Kidney glomerular epithelial cell (primary cell): ENCODE measurements at places on chromosomes 1 and 21.

GRCh38 chr1:87794788-87795614 is 466.3 kb downstream of the LMO4 start:
- DNase-seq: peak; percentile 92

GRCh38 chr1:180842052-180842451 is 70.6 kb upstream of the KIAA1614 start:
- DNase-seq: peak; percentile 22

DNA sequence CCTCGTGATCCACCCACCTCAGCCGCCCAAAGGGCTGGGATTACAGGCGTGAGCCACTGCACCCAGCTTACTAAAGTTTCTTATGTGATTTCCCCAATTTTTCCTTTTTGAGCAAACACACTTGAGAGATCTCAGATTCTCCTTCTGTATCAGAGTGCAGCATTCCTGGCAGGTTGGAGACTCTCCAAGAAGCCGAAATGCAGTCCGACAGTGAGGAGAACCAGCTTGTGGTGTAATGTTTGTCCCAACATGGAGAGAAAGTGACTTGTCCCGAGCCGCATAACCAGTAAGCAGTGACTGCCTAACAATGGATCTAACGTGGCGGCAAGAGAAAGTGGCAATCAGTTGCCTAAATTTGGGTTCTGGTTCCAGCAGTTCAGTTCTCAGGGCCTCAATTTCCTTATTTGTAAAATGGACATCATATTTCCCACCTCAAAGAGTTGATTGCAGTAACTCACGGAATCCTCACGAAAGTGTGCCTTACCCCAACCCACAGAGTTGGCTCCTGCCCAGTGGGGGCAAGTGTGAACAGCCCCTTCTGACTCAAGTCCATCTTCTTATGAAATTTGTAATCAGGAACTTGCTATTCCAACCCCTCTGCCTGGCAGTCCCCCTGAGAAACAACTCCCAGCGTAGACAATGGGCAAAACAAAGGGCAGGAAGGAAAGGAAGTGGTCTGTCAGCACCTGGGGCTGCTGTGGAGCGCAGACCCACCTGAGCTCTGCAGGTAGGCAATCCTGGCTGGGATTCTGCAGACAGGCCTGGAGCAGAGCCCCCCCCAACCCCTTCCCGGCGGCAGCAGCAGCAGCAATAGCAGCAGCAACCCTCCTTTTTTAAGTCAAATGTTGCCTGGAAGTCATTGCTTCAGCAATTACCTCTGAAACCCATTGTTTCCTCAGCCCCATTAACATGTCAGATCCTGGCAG is 223.6 kb upstream of the POU3F1 start:
- no peak for DNase-seq

DNA sequence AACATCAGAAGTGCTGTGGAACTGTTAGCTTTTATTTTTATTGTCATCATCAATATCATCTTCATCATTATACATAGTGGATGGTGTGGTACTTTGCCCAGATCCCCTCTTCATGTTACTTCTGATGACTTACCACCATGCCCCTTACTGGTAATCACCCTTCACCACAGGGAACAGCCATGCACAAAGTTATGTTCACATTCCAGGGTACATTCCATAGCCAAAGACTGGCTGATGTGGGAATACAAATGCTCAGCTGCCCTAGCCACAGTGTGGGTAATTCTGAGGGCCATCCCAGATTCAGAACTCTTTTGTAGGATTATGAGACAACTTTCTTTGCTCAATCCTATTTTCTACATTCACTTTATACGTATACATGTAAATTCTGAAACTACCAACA is 691.3 kb upstream of the CXADR start:
- peak; percentile 34 for DNase-seq

GRCh38 chr1:53336146-53336545 is 8.3 kb upstream of the LRP8 start:
- DNase-seq: no peak
